Activated T-cell treated with anti-CD3 and anti-CD28 coated beads for 1 hour (primary cell): ENCODE measurements at places on chromosomes 11 and 22.

GRCh38 chr22:41074941-41075710, 17.3 kb upstream of the EP300 start:
- no peak for DNase-seq

DNA sequence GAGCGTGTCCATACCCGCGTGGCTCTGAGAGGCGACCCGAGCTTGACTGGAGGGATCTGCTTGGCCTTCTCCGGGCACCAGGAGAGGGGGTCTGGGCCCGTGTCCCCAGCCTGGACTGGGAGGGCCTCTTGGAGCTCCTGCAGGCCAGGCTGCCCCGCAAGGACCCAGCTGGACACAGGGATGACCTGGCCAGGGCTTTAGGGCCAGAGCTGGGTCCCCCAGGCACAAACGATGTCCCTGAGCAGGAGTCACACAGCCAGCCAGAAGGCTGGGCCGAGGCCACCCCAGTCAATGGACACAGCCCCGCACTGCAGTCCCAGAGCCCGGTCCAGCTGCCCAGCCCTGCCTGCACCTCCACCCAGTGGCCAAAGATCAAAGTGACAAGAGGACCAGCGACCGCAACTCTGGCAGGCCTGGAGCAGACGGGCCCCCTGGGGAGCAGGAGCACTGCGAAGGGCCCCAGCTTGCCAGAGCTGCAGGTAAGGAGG, 38.2 kb downstream of the TRIOBP start:
- no peak for DNase-seq

DNA sequence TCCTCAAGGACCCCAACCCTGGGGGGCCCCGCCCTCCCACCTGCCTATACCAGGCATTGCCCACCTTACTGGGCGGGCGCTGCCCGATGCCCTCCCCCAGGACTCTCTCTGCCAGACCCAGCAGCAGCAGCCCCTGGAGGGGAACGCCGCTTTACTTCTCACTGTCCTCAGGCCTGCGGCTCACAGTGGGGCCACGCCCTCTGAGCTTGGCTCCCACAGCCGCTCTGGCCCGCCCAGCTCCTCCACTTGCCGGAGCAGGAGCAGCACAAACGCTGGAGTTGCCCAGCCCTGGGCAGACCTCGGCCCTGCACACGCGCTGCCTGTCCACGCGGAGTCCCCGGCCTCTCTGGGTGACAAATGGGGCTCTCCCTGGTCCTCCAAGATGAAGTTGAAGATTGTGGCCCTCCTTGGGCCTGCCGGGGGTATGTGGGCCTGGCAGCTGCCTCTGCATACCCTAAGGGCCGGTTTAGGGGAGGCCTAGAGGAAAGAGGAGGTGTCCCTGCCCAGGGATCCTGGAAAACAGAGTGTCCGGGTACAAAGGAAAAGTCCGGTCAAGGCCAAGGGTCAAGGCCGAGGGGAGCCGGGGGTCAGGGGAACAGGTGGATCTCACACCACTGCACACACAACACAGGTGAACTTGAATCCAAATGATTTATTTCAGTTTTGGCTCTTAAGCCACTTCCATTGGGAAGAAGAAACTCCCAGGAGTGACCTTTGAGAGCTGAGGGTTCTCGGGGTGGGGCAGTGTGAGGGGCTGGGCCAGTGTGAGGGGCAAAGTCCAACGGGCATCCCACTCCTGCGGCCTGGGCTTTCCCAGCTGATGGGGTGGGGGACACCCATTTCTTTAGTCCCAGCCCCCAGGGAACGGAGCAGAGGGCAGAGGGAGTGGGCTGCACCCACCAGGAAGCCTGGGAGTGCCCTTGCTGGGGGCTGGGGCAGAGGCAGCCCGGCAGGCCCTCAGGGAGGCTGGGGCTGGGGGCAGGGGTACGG, 674 bp upstream of the BAIAP2L2 start:
- no peak for DNase-seq

GRCh38 chr11:82786836-82787235, 53.2 kb upstream of the FAM181B start:
- no peak for DNase-seq

- no peak for DNase-seq
Observed at GRCh38 chr11:95716266-95716665, 73.3 kb downstream of the FAM76B start.

GRCh38 chr11:32396331-32396730, 39.0 kb downstream of the WT1 start:
- DNase-seq, result no peak

DNA sequence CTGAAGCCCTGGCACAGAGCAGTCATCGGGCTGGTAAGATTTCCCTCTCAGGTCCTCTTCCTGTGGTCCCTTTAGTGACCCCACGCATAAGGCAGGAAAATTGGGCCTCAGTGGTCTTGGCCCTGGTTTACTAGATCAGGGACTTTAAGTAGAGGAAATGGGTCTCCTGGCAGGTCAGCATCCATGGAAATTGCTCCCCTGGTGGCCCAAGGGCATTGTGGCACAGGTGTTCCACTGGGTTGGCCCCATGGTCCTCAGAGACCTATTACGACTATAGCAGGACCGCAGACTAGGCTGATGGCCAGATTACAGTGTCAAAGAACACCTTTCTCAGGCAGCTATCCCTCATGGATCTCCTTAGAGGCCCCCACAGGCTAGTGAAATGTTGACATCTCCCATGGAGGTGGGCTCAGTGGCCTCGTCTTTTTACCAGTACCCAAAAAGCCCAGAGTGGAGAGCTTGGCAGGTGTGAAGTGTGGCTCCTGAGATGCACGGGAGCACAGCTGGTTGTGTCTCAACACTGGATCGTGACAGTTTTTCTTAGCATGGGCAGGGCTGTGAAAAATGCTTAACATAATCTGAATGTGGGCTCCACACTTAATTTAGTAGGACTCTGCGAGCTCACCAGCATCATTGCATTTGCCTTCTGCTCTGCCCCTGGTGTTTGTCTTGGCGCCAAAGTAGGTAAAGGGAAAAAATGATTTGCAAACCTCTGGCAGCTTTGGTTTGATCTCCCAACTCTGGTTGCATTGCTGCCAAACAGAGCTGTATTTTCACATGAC, 74.2 kb downstream of the ZBTB16 start:
- no peak for DNase-seq

DNA sequence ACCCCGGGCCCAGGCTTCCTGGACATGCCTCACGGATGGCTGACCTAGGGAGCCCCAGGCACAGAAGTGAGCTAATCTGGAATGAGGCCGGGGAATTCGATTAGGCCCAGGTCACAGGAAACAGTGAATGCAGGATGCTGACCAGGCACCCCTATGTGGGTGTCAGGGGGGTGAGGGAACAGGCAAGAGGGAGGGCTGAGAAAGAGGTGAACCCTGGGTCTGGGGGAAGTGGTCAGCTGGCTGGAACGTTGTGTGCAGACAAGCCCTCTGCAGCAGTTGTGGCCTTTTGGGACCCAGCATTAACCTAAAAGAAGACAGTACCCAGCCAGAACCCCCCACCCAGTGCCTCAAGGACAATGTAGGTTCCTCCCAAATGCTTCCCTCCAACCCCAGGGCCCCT, 8.1 kb downstream of the SERHL2 start:
- DNase-seq, result no peak

DNA sequence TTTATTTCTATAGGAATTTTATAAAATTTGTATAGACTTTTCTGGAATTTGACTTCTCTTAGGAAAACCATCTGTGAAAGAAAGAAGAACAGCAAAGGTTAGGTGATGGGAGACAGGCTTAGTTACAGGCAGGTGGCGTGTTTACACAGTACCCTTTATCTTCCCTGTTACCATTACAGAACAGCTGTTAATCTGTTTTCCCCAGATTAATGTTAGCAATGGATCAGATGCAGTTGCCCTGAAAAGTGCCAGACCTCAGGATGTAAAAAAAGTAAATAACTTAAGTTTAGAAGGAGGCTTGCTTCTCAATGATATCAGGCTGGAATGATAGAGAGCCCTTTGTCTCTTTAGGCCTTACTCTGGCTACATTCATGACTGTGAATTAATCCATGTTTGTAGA, 1186.5 kb upstream of the TENM4 start:
- no peak for DNase-seq

DNA sequence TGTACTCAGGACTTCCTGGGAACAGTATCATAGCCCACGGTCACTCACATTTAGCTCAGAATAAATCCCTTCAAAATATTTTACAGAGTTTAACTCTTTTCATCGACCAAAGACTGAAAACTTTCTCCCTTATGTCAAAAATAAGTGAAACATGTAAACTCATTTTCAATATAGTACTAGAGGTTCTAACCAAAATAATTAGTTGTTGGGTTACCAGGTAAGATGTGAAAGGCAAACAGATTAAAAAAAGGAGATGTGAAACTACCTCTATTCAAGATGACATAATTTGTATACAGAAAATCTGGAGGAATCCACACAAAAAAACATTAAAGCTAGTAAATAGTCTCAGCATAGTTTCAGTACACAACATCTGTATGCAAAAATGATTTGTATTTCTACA, 20.3 kb downstream of the XKR3 start:
- DNase-seq, result no peak

GRCh38 chr11:95135155-95135554, 45.5 kb downstream of the ENDOD1 start:
- DNase-seq, result no peak

- DNase-seq, result no peak
Observed at GRCh38 chr11:1669546-1670218, 27.3 kb upstream of the KRTAP5-6 start.

- DNase-seq, result no peak
Observed at GRCh38 chr22:29265929-29266328, 1.9 kb downstream of the RHBDD3 start.

DNA sequence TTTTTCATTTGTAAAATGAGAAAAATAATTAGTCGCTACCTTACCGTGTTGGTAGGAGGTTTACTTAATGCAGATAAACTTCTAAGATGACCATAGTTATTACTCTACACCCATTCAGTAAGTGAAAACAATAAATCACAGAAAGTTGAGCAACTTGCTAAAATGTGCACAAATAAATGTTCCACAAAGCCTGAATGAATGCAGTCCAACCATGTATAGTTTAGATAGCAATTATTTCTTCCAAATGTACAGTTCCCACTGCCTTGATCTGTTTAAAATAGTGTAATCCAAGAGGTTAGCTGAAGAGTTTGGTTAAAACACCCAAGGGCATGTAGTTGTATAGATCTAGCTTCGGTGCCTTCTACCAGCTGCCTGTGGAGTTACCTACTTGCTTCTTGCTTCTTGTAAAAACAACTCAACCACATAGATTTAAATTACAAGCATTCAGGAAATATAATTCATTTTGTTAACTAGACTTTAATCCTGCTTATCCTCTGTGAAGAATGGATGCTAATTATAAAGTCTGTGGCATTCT, 106.3 kb upstream of the CARD18 start:
- no peak for DNase-seq

DNA sequence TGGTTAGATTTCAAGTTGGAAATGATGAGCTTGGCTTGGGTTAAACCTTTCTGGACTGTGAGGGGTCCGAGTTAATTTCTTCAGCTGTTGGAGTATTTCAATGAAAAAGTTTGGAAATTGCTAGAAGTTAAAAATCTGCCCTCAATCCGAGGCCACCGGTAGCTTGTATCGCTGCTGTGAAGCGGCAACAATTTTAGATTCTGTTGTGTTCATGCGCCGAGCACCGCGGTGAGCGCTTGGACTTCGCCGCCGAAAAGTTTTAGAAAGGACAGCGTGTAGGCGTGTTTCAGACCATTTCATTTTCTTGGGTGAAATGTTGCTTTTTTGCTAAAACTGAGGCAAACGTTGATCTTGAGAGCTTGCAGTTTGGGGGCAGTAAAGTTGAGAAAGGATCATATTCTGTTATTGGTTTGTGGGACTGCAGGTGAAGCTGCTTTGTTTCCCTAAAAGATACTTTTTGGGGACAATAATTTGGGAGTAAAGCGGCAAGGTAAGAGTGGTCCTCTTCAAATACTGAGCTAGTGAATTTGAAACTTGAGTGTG, 928 bp downstream of the FBXO7 start:
- no peak for DNase-seq

DNA sequence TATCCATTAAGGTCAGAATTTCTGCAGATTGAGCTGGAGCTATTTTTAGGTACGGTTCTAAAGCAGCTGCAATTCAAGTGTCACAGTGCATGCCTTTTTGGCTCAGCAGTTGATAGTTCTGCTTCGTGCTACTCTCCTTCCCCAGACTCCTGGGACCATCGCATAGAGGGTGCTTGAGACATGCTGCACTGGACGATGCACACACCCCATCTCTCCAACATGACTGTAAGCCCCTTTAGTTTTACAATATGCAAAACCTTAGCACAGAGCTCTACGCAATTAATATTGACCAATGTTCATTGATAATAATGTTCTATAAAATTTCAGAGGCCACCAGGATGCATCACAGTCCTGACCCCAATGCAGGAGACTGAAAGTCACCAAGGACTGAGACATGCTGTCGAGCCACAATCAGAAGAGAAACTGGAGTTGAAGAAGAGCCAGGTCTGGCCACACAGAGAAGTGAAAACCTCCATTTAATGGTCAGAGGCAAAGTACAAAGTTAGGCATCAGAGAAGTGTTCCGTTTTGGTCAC, 120.9 kb upstream of the ZC3H12C start:
- no peak for DNase-seq

DNA sequence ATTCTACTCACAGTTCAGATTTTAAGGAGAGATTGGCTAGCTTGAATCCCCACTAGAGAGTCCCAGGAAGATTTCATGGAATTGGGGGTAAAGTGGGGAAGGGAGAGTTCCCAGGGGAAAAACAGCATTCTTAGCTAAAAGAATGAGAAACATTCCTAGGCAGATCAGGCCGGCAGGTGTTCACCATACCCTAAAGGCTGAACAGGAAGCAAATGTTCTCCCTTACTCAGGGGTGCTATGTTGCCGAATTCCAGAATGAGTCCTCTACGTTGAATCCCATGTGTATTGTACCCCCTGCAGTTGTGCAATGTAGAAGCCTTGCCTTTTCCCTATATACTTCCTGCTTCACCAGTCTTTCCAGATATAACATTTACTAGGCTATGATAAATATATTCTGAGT, 135.2 kb upstream of the NCAM1 start:
- no peak for DNase-seq

DNA sequence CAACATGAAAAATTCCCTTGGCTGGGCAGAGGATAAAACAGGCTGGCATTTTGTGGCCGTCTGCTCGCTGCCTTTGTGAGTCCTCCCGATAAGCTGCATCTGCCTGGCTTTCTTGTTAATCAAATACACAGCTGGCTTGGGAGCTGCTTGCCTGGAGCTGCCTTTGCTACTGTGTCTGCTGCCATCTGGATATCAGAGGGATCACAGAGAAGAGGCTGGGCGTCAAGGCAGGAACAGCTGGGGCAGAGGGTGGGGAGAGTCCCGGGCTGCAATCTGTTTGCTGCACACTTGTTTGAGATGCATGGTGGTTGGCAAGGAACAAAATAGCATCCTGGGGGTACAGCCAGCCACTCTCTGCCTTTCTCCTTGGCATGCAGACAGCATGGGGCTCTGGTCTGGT, 36.0 kb downstream of the COMMD9 start:
- no peak for DNase-seq
